SK-MEL-5 (cell line): ENCODE measurements at places on chromosomes 12 and 14. TPM values are rescaled to one million over a fixed set of nuclear protein-coding genes. Genes with fewer than 3 reads are reported as not detected.

Gene AREL1
- 30.5 and 33.8 TPM in 2 replicates for total RNA-seq

GRCh38 chr12:78157199-78157598, 326.5 kb downstream of the NAV3 start:
- DNase-seq: no peak

DNA sequence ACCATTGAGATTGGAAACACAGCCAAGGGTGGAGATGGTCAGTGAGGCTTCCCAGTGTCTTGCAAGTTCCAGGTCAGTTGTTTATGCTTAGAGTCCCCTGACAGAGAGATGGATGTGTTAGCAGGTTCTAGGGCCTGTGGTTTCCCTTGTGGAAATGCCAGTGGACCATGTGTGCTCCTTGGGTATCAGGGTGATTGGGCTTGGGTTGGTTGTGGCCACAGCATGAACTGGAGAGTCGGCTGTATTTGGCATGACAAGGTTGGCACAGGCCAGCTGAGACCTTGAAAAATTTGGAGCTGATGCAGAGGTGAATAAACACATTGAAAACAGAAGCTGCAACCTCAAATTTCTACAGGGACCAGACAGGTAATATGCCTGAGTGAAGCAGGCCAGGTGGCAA, 668.0 kb downstream of the DIO2 start:
- DNase-seq: no peak

- no peak for DNase-seq
Observed at GRCh38 chr12:123041811-123042655, 61.6 kb downstream of the ARL6IP4 start.

GRCh38 chr14:89067293-89067972, 243.0 kb downstream of the TTC8 start:
- no peak for DNase-seq

DNA sequence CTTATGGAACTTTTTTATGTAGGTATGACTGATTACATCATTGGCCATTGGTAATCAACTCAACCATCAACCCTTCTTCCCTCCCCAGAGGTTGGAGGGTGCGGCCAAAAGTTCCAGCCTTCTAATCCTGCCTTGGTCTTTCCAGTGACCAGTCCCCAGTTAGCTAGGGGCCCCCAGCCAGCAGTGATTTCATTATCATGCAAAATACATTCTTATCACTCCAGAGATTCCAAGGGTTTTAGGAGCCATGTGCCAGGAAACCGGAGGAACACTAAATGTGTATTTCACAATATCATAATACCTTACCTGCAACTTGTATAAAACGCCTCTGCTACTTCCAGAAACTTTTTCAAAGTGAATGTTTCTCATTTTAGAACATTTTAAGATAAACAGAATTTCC, 181.5 kb upstream of the PELI2 start:
- no peak for DNase-seq

GRCh38 chr14:70014406-70015095, 135.3 kb downstream of the SMOC1 start:
- no peak for DNase-seq
